ENCODE measurements at places on chromosomes 6 and 20.

- DNase-seq = no peak
These were observed 111.0 kb upstream of the TMEM170B start for GRCh38 chr6:11426571-11426970.

DNA sequence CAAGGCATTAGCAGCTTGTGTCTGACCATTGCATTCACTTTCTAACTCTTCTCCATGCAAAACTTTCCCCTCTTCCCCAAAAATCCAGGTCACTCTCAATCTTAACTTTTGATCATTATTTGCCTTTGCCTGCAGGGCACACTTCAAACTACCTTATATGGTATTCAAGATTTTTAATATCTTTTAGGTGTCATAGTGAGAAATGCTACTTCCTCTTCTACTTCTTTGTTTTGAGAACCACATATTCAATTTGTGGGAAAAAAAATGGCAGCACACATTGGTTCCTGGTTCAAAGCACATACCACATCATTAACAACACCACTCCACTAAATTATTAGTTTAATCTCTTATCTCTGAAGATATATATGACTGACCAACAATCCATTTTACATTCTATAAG, 1267.0 kb upstream of the CITED2 start:
- no peak for DNase-seq

- peak; percentile 2 for DNase-seq
These were observed 367.2 kb upstream of the RUNX2 start for GRCh38 chr6:44960898-44961297.

- peak; percentile 35 for DNase-seq
These were observed 115.7 kb downstream of the AIG1 start for GRCh38 chr6:143176090-143177021.

GRCh38 chr6:54899442-54899841, 52.9 kb downstream of the FAM83B start:
- DNase-seq = no peak

DNA sequence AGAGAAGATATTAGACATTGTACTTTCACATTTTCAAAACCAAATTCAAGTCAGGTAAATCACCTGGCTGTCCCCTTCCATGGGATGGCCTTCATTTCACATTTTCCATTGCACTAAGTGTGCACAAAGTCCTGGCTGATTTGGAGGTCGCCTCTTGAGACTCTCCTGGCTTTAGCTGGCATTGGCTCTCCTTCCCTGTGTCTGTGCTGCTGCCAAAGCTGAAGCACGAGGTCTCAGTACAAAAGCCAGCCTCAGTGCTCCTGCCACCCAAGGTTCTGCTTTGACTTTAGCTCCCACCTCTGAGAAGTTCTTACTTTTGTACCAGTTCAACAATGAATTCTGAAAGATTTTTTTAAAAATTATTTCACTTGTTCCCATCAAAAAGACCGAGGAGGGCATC, 289.2 kb upstream of the CNR1 start:
- DNase-seq = no peak

GRCh38 chr20:12984863-12985262, 23.9 kb upstream of the SPTLC3 start:
- DNase-seq = no peak

DNA sequence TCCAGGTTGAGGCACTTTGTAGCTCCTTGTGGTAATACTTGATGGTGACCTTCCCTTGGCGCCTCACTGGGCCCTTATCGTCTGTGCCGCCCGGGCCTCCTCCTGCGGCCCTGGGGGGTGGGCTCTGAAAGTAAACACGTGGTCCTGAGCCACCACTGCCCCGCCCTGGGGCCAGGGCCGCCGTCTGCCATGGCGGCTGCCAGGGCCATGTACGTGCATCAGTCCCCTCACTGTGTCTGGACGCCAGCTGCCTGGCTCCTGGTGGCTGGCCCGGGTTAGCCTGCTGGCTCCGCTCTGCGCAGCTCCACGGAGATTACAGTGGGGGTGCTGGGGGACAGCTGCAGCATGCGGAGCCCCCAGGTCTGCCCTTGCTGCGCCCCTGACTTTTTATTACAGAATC, 81.8 kb upstream of the CENPW start:
- no peak for DNase-seq

DNA sequence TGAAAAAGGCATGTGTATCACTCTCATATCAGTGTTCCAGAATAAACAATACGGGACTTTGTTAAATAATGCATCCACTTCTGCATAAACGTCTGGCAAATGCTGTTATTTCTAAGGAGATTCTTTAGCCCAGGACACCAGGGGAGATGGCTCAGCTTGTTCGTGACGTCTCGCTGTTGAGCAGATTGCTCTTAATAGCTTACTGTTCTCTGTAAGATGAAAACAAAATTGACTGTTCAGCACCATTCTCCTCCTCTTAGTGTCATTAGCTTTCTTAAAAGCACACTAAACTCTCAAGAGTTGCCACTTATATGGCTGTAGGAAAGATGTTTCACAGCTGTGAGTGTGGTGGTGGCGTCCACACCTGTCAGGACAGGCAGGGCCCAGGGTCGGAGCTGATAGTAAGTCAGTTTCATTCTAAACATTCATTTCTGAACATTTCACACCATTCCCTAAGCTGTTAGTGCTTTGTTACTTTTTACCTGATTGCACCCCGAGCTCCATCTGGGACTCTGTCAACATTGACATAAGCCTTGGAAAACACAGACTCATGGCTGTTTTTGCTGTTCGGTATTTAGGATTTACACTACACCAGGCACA, 132.1 kb downstream of the ZDHHC14 start:
- DNase-seq = no peak
